ENCODE measurements at places on chromosomes 2 and 18. TPM values are rescaled to one million over a fixed set of nuclear protein-coding genes. Genes with fewer than 3 reads are reported as not detected.
A peak's percentile ranks its signal among the peaks of the same experiment; 100 is the strongest.

- no peak for DNase-seq
- no peak overlapping the region for H3K4me3 ChIP-seq
- H3K4me1 ChIP-seq = peaks cover 6% of the 10 kb centered on the region
Observed at GRCh38 chr2:120658042-120658769, 77.5 kb upstream of the GLI2 start.

DNA sequence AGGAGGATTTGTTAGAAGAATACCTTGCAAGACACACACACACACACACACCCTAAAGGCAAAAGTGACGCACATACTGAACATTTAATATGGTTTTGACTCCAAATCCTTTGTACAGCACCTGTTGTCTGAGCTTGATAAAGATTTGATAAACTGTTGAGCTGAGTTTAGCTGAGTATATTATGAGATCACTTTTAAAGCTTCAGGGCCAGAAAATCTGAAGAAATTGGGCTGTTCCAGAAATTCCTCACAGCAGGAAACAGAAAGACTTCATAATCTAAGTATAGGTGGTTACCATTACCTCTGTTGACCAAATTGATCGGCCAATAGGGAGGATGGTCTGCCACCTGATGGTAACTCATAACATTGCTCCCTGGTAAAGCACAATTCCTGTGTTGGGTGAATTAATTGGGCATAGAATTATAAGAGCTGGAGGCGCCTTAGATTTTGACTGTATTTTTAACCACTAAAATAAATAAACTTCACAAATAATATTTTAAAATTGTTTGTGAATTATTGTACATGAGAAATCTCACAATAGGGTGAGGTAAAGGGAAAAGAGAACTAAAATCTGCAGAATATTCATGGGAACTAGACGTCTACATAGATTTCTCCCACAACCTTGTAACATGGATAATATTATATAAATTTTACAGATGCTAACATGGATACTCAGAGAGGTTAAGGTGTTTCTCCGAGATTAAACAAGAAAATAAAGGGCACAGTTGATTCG, 21.8 kb upstream of the RPIA start:
- H3K4me1 ChIP-seq = peaks cover 3% of the 10 kb centered on the region
- H3K27me3 ChIP-seq = no peaks in the 10 kb centered on the region
- no peak overlapping the region for H3K27ac ChIP-seq
- H3K36me3 ChIP-seq = no peaks in the 10 kb centered on the region
- DNase-seq = no peak

Gene HOXD3
- total RNA-seq = 9.9 TPM

DNA sequence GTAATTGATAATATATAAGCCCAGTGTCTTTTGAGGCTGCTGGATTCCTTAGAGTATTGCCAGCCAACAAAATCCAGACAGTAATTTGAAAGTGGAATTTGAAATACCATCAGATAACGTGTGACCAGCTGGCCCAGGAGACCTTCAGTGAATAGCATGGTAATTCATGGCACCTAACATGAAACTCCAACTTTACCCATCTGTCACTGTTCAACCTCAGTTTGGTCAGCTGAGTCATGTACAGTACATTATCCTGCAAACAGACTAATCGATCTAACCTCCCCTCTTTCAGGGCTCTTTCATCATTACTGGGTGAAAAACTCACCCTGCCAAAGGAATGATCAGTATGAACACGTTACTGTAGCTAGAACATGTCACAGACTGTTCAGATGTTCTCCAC, 230.6 kb downstream of the DOK6 start:
- no peaks in the 10 kb centered on the region for H3K27me3 ChIP-seq
- no peaks in the 10 kb centered on the region for H3K36me3 ChIP-seq
- DNase-seq = no peak
- H3K4me3 ChIP-seq = no peak overlapping the region
- no peak overlapping the region for H3K27ac ChIP-seq

- DNase-seq = no peak
- no peak overlapping the region for H3K4me3 ChIP-seq
- no peaks in the 10 kb centered on the region for H3K36me3 ChIP-seq
- peaks cover 49% of the 10 kb centered on the region for H3K4me1 ChIP-seq
- no peak overlapping the region for H3K27ac ChIP-seq
Observed at GRCh38 chr18:55324166-55324565, 263.8 kb downstream of the TCF4 start.

Gene NAT8
- not detected for total RNA-seq

Gene ADAM23
- 0.33 TPM for total RNA-seq

Gene ERICH2
- total RNA-seq = not detected

- peaks cover 24% of the 10 kb centered on the region for H3K4me1 ChIP-seq
- no peaks in the 10 kb centered on the region for H3K27me3 ChIP-seq
- DNase-seq = no peak
- peak overlapping the region; percentile 67 for H3K4me3 ChIP-seq
- no peaks in the 10 kb centered on the region for H3K36me3 ChIP-seq
Observed at GRCh38 chr2:101696272-101697123, 1.0 kb upstream of the MAP4K4 start.

DNA sequence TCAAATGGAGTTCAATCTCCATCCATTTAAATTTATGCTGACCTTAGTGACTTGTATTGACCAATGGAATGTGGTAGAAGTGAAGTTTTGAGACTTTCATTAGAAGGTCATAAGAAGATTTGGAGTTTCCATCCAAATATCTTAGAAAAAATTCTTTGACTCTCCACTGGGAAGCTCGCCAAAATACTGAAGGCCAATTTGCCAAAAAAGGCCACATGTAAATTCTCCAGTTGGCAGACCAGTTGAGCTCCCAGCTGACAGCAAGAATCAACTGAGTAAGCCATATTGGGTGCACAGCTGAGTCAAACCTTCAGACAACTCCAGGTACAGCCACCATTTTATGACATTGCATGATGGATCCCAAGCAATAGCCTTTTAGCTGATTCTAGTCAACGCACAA, 228.3 kb upstream of the SETBP1 start:
- no peak overlapping the region for H3K4me3 ChIP-seq
- H3K27me3 ChIP-seq = no peaks in the 10 kb centered on the region
- no peak for DNase-seq
- no peaks in the 10 kb centered on the region for H3K4me1 ChIP-seq
- no peaks in the 10 kb centered on the region for H3K36me3 ChIP-seq

Measured in spleen (tissue), 13 donors.